GM10248 (cell line): ENCODE measurements at places on chromosomes 16 and 17.

DNA sequence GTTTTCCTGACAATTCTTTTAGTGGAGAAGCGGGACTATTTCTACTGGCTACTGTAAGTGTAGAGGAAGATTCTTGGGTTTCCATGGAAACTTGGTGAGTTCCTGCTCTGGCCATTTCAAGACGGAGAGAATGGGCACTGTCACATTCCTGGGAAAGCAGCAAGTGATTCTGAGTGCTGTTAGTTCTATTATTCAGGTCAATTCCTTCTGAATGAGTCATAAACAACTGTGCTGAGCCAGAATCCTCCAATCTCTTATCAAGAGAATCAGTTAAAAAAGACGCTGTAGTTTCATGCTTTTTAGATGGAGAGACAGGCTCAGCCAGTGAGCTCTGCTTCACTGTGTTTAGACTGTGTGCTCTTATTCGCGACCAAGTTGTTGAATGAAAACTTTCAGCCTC is 19.6 kb downstream of the AKAP10 start:
- DNase-seq, result no peak

DNA sequence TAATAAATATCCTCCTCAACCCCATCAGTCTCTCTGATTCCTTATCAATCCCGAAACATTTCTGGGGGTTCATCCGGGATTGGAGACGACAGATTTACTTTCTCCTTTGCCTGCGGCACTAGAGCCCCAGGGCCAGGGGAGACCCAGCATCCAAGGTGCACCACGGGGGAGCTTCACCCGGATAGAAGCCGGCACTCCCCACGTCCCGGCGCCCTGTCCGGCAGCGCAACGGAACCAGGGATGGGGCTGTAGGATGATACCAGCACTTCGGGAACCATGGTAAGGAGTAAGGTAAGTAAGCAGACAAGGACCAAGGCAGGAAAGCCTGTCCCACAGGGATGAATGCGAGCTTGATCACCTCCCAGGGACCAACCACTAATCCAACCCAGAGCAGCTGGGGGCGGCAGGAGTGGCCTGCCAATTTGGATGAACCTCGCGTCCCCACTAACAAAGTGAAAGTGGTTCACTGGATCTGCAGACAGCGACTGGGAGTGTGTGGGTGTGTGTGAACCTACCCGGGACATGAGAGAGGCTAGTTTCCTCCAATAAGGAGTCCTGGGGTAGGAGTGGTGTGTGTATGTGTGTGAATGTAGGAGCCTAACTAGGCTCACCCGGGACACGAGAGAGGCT is 11.9 kb downstream of the POLR3K start:
- no peak for DNase-seq

DNA sequence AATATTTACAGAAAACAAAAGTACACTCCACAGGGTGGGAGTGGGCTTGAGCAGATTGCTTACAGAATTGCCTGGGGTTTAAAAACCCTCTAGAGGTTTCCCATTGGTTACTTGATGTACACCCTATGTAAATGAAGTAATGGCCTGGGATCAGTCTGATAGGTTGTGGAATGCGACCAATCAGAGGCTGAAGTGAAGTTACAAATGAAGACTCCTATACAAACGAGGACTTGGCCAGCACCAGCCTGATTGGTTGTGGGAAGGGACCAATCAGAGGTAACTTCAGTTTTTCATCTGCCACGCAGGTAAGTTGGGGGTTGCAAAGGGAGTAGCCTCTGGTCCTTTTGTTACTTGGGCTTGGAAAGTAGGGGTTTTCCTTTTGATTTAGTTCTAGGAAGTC is 8.8 kb downstream of the EEF2K start:
- no peak for DNase-seq

DNA sequence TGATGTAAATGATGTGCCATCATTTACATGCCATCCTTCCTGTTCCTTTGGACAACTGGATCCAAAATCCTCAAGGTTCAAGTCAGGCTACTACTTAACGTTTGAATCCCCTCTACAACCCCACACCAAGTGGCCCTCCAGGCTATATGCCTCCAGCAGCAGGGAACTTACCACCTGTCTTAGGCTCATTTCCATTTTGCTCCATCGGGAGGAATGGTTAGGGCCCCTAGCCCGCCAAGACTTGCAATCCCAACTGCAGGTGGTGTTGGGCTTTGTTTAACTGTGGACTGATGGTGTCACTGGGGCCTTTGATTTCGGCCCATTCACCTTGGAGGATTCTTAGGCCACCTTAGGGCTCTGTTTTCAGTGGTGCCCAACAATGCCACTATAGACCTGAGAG is 9.7 kb downstream of the HNF1B start:
- DNase-seq, result no peak

DNA sequence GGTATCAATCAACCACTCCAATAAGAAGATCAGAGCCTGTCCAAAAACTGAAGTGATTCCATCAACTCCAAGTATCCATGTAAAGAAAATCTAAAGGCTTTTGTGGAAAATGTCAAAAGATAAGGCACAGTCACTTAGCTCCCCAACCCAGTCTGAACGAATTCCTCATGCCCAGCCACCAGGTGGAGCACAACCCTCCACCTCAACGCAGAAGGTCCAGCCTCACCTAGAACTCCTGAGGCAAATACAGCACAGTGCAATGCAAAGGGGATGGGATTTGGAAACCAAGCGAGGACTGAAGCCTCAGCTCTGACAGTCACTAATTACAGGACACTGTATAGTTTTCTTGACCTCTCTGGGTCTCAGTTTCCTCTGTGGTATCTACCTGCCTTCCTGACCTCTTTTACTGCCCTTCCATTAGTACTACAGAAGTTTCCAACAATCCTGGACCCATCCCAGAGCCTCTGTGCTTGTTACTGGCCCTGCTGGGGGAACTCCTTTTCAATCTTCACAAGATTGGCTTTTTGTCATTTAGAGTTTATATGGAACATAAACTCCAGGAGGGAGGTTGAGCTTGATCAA is 2.0 kb downstream of the NCBP3 start:
- DNase-seq, result peak; percentile 61

DNA sequence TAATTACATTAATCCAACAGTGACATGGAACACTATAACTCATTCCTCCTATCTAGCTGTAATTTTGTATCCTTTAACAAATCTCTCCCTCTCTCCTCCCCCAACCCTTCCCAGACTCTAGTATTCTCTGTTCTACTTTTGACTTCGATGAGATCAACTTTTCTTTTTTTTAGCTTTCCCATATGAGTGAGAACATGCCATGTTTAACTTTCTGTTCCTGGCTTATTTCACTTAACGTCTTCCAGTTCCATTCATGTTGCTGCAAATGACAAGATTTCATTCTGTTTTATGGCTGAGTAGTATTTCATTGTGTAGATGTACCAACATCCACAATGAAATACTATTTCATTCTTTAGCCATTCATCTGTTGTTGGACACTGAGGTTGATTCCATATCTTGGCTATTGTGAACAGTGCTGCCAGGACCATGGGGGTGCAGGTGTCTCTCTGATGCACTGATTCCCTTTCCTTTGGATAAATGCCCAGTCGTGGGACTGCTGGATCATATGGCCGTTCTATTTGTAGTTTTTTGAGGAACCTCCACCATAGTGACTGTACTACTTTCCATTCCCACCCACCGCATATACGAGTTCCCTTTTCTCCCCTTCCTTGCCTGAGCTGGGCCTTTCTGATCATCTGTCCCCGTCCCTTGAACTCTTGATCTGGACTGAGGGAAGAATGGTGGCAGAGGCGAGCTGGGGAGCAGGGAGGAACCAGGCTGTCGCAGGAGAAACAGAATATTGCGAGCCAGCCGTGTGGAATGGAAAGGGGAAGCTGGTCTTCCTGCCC is 7.7 kb upstream of the CEP295NL start:
- no peak for DNase-seq

DNA sequence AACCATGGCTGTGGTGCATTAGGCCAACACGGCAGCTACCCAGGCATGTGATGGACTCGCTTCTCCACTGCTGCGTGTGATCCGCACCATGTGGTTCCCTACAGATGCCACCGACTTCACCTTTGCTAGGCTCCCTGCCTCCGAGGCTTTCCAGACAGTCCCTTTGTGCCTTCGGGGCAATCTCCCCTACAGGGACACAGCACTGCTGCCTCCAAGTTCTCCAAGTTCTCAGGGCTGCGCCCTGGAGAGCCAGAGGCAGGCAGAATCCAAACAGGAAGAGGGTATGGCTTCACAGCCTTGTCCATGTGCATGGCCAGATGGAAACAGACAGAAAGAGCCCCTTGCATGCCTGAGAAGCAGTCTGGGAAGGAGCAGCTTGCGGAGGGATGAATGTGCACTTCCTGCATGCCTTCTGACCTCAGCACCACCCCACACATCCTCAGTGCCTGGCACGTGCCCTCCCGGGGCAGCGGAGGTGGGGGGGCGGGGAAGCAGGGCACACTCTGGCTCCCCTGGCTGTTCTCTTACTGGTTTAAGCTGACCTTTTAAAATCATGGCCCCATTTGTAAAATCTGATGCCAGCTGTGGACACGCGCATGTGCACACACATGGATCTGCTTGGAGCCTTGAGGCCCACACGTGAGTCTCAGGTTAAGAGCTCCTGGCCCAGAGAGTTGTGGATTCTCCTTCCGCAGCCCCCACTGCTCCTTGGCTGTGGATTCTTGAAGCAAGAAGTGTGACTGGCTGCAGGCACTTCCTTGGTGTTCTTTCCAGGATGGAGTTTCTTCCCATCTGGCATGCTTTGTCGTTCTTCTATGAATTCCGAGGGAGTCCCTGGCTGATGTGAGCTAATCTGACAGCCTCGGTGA is 55.3 kb upstream of the MTSS2 start:
- no peak for DNase-seq

- DNase-seq, result peak; percentile 50
These were observed 137.2 kb upstream of the RPH3AL start for GRCh38 chr17:489758-490329.

GRCh38 chr17:44865231-44865660 is 17.6 kb downstream of the HIGD1B start:
- DNase-seq, result peak; percentile 80

GRCh38 chr16:6753553-6753952 is 579.1 kb upstream of the RBFOX1 start:
- no peak for DNase-seq

GRCh38 chr17:81228420-81228819 is 5.7 kb upstream of the CEP131 start:
- DNase-seq, result peak; percentile 57

- no peak for DNase-seq
These were observed 39.2 kb downstream of the MPRIP start for GRCh38 chr17:17081304-17081940.

DNA sequence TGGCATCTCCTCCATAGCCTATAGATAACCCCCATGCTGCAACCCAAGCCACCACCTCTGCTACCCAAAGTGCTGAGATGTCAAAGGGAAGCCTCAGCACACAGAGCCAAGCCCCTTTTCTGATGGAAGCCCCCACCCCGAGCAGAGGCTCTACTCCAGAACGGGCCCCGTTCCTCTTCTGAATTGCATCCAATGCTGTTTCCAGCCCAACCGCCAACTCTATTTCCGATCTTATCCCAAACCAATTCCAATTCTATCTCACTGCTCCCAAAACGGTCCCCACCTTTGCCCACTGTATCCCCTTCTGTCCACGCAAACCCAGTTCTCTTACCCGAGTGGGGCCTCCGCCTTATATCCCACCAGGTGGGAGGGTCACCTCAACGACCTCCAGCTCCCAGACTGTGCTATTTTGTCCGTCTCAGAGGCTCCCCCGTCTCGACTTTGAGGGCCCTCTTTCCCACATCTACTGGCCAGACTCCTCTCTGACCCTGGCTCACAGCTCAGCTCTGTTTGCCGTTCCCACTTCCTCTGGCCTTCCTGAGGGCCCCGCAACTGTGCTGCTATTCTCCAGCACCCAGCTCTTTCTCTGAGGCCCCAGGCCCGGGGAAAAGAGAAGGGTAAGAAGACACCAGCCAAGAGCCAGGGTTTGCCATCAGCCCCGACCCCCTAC is 487 bp downstream of the SRL start:
- DNase-seq, result no peak

DNA sequence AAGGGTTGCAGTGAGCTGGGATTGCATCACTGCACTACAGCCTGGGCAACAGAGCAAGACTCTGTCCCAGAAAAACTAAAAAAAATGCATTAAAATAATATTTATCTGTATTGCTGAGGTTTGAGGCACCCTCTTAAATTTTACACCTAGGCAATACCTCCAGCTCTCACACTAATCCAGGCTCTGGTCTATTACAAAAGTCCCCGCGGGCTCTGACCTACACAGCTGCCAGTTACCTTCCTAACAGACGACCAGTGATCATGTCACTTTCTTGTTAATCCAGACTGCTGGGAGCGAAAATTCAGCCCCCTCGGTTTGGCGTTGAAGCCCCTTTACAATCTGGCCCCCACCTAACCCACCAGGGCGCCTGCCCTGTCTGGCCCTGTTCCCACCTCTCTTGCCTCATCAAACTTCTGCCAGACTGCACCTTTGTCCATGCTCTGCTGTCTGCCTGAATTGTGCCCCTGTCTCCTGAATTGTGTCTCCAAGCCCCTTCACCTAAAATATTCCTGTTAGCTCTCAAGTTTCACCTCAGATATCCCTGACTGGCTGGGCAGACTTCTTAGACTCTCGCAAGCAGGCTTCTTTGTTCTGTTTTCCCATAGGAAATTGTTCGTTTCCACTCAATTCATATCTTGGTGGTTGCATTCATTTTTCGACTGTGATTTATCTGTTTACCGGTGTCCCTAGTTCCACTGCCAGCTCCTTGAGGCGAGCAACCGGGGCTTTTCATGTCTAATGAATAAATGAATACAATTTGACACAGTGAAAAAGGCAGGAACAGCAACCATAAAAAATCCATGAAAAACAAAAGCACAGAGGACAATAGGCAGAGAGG is 65.9 kb downstream of the PITPNC1 start:
- DNase-seq, result no peak

- DNase-seq, result no peak
These were observed 38.0 kb downstream of the CA10 start for GRCh38 chr17:52120465-52120864.

DNA sequence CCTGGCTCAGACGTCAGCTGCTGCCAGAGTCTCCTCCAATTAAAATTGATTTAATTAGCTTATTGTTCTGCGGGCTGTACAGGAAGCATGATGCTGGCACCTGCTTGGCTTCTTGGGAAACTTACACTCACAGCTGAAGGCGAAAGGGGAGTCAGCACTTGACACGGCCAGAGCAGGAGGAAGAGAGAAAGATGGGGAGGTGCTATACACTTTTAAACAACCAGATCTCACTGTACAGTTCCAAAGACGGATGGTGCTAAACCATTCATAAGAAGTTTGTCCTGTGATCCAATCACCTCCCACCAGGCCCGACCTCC is 1.4 kb upstream of the PRDM7 start:
- DNase-seq, result no peak

GRCh38 chr17:78903101-78903779 is at the start of gene CEP295NL:
TSS of gene CEP295NL (minus strand) at chr17:78903201. CDS start at chr17:78901828, 1,373 bp downstream.
- no peak for DNase-seq
